ENCODE measurements at places on chromosomes 12 and 14.

GRCh38 chr14:54818201-54819133, 84.2 kb downstream of the GCH1 start:
- DNase-seq = no peak
- H3K27ac ChIP-seq = no peak overlapping the region
- H3K4me1 ChIP-seq = no peaks in the 10 kb centered on the region
- no peak overlapping the region for H3K4me3 ChIP-seq
- no peaks in the 10 kb centered on the region for H3K27me3 ChIP-seq

DNA sequence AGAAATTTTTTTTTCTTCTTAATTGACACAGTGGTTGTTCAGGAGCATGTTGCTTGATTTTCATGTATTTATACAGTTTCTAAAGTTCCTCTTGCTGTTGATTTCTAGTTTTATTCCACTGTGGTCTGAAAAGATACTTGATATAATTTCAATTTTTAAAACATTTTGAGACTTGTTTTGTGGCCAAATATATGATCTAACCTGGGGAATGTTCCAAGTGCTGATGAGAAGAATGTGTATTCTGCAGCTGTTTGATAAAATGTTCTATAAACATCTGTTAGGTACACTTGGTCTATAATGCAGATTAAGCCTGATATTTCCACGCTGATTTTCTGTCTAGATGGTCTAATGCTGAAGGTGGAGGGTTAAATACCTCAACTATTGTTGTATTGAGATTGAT, 151.4 kb upstream of the IFNG-AS1 start:
- no peak overlapping the region for H3K4me3 ChIP-seq
- H3K27me3 ChIP-seq = no peaks in the 10 kb centered on the region

- H3K27ac ChIP-seq = no peak overlapping the region
- H3K4me3 ChIP-seq = no peak overlapping the region
- H3K27me3 ChIP-seq = no peaks in the 10 kb centered on the region
- H3K4me1 ChIP-seq = no peaks in the 10 kb centered on the region
- no peak for DNase-seq
- H3K36me3 ChIP-seq = no peaks in the 10 kb centered on the region
Observed at GRCh38 chr14:53999061-53999488, 42.5 kb upstream of the BMP4 start.

DNA sequence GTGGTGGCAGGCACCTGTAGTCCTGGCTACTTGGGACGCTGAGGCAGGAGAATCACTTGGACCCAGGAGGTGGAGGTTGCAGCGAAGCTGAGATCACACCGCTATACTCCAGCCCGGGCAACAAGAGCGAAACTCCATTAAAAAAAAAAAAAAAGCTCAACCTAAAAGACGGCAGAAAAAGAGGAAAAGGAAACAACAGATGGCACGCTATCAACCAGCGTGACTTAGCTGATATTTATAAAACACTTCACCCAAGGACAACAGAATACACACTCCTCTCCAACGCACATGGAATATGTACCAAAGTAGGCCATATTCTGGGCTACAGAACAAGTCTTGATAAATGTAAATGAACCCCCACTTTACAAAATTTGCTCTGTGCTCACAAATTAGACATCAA, 34.0 kb upstream of the CLMN start:
- no peaks in the 10 kb centered on the region for H3K27me3 ChIP-seq
- H3K4me3 ChIP-seq = no peak overlapping the region
- H3K36me3 ChIP-seq = no peaks in the 10 kb centered on the region
- H3K4me1 ChIP-seq = no peaks in the 10 kb centered on the region
- no peak overlapping the region for H3K27ac ChIP-seq

GRCh38 chr12:77559400-77560074, 271.2 kb upstream of the NAV3 start:
- H3K27me3 ChIP-seq = no peaks in the 10 kb centered on the region
- no peaks in the 10 kb centered on the region for H3K36me3 ChIP-seq
- H3K4me1 ChIP-seq = no peaks in the 10 kb centered on the region
- H3K4me3 ChIP-seq = no peak overlapping the region
- no peak overlapping the region for H3K27ac ChIP-seq

GRCh38 chr14:56422703-56423213, 156.8 kb upstream of the TMEM260 start:
- no peak overlapping the region for H3K4me3 ChIP-seq
- H3K27me3 ChIP-seq = no peaks in the 10 kb centered on the region
- no peaks in the 10 kb centered on the region for H3K4me1 ChIP-seq
- DNase-seq = peak; percentile 7
- H3K36me3 ChIP-seq = no peaks in the 10 kb centered on the region

- H3K4me3 ChIP-seq = no peak overlapping the region
- no peak for DNase-seq
- H3K36me3 ChIP-seq = no peaks in the 10 kb centered on the region
- no peaks in the 10 kb centered on the region for H3K27me3 ChIP-seq
- no peaks in the 10 kb centered on the region for H3K4me1 ChIP-seq
- H3K27ac ChIP-seq = no peak overlapping the region
Observed at GRCh38 chr12:91178781-91179180, 3.8 kb downstream of the DCN start.

DNA sequence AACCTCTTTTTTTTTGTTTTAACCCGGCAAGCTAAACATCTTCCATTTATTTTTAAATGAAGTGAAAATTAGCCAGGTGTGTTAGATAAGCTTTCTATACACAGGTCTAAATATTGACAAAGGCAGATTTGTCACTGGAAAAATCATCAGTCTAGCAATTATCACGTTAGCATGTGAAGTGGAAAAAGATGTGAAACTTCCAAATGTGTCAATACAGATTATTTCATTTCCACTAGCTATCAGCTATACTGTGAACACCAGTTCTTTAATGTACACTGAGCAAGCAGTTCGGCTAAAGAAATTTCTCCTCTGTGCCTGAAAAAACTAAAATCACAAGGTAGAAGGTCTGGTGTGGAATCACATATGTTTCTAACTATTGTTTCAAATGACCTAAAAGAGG, 96.6 kb upstream of the G2E3 start:
- no peaks in the 10 kb centered on the region for H3K27me3 ChIP-seq
- H3K4me3 ChIP-seq = no peak overlapping the region

DNA sequence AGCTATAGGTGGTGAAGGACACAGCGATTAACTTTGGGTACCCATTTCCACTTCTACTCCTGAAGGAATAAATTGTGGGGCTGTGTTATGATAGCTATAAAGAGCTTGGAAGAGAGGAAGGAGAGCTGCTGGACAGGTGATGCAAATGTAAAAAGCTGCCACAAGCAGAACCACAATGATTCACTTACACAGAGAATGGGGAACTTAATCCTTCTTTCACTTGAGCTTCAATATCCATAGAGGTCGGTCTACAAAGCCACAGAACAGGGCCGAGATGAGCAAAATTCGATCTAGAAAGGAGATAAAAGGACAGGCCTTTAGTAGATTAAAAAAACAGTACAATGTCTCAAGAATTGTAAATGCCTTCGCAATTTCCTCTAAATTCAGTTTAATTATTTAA, 831.1 kb downstream of the LRFN5 start:
- H3K4me3 ChIP-seq = no peak overlapping the region
- H3K27me3 ChIP-seq = no peaks in the 10 kb centered on the region
- no peaks in the 10 kb centered on the region for H3K36me3 ChIP-seq
- no peak for DNase-seq
- no peaks in the 10 kb centered on the region for H3K4me1 ChIP-seq

- no peaks in the 10 kb centered on the region for H3K27me3 ChIP-seq
- H3K4me1 ChIP-seq = no peaks in the 10 kb centered on the region
- DNase-seq = no peak
- no peak overlapping the region for H3K27ac ChIP-seq
- no peak overlapping the region for H3K4me3 ChIP-seq
Observed at GRCh38 chr12:51911788-51912711, 4.7 kb downstream of the ACVRL1 start.
